Germinal center (tissue), 1 donor: ENCODE measurements at places on chromosomes 2 and 18.
A peak's percentile ranks its signal among the peaks of the same experiment; 100 is the strongest.

DNA sequence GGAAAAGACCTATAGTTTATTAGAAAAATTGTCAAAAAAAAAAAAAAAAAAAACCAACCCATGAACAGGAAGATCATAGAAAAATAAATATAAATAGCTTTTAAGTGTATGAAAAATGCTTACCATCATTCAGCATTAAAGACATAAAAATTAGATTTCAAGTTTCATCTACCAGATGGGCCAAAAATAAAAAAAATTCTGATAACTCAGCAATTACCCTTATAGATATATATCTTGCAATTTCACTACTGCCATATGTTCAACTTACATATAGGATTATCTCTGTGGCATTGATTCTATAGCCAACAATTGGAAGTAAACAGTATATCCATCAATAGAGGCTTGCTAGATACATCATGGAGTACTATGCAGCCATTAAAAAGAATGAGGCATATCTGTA is 126.6 kb upstream of the SMAD2 start:
- no peak for DNase-seq

GRCh38 chr2:215455958-215456357 is 20.1 kb upstream of the FN1 start:
- DNase-seq: no peak

- no peak for DNase-seq
These were observed 44.4 kb downstream of the ALPK2 start for GRCh38 chr18:58584200-58585127.

- peak; percentile 22 for DNase-seq
These were observed 40.0 kb upstream of the NFATC1 start for GRCh38 chr18:79355433-79356335.

DNA sequence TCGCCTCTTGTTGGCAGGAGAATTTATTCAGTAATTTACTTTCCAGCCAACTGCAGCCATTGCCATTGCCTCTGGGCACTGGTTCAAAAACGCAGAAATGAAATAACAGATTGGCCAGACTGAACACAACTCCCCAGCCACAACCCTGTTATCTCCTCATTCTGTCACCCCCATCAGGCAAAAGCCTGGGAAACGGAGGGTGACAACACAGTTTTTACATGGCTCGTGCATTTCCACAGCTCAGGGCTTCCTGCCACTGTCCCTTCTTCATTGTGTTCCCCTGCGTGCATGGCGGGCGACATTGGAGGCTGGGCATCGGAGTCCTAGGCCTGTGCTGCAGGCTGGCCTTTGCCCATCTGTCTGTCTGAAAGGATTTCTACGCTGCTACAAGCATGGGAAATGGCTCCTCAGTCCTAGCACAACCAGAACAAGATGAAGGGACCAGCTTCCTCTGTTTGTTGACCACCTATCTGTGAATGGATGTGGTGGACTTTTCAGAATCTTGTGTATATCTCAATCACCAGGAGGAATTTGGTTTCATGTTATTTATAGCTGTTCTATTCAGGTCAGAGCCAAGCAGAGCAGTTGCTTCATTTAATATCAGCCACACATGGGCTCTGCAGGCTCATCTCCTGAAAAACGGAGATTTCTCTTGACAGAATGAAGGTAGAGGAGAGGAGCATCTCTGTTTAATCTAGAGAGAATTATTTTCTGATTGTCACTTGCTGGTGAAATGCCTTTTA is 107.0 kb downstream of the MGAT5 start:
- no peak for DNase-seq

DNA sequence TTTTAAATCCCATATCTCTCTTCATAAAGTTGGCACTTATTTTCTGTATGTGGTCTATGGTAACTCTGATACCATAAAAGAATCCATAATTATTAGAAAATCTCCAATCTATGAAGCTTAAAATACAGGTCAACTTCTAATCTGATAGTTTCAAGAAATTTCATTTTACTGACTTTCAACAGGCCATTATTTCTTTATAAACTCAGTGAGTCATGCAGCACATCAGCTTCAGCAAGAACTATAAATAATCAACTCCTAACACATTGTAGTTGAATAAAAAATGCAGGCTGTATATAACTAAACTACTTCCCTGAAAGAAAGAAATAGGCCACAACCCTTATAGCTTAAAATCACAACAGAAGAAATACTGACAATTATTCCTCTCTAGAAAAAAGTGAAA is 204.3 kb upstream of the CCDC150 start:
- DNase-seq: no peak

DNA sequence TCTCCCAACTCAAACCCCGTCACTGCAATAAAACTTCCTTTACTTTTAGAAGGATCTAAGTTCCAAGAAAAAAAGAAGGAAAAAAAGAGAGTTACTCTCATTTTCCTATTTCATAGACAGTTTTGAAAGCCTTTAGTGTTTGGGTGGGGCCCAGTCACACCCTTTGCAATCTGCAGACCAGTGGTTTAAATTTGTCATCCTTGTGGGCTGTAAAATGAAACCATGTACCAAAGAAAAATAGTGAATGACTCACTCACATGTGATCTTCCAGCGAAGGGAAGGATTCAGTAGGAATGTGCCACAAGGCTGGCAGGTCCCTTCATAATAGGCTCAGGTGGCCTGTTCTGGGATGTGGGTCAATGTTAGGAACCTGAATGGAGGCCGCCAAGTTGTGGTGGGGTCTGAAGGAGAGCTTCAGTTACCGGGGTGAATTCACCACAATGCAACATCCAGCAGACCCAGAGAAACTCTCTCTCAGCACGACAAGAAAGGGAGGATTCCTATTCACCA is 28.3 kb downstream of the ANXA4 start:
- no peak for DNase-seq

DNA sequence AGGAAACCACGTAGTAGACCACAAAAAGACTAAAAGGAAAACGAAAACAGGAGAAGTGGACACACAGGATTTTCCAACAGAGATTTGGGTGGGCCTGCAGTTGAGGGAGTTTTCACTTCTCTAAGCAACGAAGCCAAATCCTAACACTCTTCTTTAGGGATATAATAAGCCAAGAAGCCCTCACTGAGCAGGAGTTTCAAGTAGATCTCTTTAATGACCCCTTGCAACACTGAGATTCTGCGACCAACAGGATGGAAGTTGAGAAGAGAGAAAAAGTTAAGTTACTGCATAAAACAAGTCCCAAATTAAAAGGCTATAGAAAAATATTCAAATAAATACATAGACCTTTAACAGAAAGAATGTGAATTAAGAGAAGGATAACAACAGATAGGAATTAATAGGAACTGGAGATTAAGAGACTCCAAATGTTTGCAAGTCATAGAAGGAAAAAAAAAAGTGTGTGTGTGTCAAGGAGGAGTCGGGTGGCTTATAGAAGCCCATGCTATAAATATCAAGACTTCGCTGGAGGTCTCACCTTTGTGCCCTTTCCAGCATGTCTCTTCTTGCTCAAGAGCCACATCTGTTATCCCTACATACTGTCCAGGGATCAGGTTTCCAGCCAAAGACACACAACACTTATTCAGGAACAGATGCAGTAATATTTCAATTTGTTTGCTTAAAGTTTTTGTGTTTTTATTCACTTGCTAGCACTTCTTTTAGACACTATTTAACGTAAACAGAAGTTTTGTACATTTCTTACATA is 69.4 kb upstream of the ARHGAP28 start:
- no peak for DNase-seq

- DNase-seq: no peak
These were observed 299.1 kb upstream of the SPRED2 start for GRCh38 chr2:65731476-65731875.

DNA sequence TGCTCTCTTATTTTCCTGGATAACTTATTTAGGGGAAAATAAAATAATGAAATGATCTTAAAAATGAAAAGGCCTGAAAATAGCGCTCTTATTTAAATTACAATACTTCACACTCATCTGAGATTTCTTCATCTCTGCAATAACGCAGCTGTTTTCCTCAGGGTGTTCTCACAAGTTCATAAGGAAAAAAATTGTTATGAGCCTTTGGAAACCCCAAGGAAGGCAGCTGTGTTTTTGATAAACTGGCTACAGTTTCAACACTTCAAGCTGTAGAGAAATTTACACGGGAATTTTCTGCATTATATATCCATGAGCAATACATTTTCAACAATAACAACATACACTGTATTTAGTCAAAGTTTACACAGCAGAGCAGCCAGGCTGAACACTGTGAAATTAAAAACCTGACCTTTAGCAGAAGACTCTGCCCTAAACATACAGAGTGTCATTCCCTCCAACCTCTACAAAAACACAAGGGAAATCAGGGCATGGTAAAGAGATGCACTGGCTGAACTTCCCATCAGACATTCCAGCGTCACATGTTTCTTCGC is 959.6 kb downstream of the SLC4A3 start:
- DNase-seq: no peak

DNA sequence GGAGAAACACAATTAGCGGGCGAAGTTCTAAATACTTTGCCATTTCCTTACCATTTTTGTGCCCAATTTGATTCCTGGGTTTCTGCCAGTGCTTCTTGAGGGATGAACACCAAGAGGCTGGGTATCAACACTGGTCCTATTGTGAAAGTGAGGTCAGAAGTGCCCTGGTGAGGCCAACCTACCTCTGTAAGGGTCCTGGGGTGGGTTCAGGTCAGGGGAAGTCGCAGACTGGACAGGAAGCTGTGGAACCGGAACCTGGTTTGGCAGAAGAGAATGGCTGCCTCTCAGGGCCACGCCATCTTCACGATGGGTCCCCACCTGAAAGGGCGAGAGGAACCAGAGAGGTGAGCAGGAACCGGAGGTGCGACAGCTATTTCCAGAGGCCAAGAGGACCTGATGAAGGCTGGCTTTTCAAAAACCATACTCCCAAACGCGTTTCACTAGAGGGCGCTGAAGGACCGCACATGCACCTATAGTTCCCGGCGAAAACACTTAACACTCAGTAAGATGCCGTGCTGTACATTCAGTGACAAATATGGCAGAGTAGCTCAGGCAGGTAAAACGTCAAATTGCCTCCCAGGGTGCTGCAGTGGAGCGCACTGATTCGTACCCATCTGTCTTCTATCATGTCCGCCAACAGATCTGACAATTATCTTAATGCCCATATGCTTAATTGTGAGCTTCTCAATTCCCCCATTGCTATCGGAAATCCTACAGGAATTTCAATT is 275.3 kb upstream of the CCDC68 start:
- peak; percentile 71 for DNase-seq

- DNase-seq: no peak
These were observed 333.3 kb downstream of the PLCL1 start for GRCh38 chr2:198137733-198138132.

DNA sequence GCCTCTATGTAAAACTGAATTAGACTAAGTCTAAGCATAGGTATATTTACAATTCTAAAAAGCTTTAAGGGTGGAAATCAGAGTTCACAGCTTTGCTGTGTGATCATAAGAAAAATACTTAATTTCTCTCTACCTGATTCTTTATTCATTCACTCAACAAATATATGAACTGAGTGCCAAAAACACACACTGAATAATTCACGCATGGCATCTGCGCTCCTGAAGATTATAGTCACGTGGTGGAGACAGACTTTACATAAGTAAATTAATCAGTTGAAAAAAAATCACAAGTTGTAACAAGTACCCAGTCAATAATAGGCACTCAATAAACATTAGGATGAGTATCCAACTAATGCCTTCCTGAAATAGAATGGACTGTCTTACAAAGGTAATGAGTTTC is 351.6 kb downstream of the METTL4 start:
- no peak for DNase-seq

DNA sequence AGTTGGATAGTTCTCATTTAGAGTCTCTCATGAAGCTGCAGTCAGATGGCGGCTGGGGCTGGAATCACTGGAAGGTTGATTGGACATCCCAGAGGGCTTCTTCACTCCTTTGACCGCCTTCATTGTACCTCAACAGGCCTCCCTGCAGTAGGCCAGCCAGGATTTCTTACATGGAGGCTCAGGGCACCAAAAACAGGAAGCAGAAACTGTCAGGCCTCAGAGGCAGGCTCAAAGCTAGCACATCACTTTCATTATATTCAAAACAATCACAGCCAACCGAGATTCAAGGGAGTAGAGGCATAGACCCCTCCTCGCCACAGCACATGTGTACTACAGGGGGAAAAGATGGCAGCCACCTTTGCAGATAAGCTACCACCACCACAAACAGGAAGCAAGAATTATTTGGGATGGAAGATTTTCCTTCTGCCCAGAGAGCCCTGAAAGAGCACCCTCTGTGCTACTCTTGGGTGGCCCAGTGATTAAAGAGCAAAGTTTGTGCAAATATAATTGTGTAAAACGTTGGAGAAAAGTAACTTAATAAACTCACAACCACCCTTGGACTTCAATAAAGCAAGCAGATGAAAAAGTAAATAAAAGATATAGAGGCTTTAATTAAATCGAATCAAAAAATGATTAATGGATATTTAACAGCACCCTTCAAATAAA is 155.3 kb downstream of the GFPT1 start:
- no peak for DNase-seq

DNA sequence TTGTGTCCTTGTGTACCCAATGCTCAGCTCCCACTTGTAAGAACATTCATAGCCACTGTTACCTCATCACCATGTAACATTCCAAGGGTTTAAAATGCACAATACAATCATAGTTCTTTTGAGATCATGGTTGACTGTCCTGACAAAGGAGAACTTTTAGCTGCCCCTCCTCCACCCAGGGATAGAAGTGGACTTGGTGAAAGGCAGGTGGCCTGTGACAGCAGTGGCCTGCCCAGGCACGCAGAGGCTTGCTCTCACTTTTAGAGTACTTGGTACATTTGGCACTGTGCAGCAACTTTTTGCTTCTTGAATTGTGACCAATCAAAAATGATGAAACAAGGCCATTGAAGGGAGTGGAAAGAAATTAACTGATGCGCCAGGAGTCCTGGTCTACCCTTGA is 108.7 kb downstream of the ANKRD44 start:
- no peak for DNase-seq

- DNase-seq: no peak
These were observed 118.2 kb downstream of the CLIP4 start for GRCh38 chr2:29233428-29233827.

GRCh38 chr2:211745295-211746097 is 793.1 kb downstream of the ERBB4 start:
- peak; percentile 25 for DNase-seq

GRCh38 chr2:14330884-14331283 is 301.6 kb upstream of the LRATD1 start:
- DNase-seq: no peak

DNA sequence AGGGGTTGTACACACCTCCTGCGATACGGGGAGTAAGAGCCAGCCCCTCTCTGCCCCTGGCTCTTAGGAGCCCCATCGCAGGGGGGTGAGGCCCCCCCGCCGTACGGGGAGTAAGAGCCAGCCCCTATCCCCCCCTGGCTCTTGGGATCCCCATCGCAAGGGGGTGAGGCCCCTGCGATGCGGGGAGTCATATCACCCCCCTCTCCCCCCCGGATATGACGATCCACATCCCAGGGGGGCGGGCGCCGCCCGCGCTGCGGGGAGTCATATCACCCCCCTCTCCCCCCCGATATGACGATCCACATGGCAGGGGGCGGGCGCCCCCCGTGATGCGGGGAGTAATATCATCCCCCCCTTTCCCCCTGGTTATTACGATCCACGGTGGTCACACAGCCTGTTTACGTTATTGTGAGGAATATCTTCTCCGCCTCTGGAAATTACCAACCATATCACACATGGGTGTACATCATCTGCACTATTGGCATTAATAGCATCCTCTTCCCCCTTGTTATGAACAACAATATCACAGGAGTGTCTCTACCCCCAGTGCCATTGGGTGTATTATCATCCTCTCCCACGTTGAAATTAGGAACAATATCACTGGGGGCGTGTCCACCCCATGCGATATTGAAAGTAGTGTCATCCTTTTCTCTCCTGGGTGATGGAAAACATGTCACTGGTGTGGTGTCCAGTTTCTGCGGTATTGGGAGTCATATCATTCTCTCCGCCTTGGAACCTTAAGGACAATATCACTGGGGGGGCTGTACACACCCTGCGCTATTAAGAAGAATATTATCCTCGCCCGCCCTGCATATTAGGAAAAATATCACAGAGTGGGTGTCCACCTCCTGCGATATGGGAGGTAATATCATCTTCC is 24.7 kb upstream of the NAGK start:
- no peak for DNase-seq
